ENCODE measurements at places on chromosomes 1 and 21.

- DNase-seq: no peak
Observed at GRCh38 chr1:227891223-227891954, 56.3 kb downstream of the WNT9A start.

DNA sequence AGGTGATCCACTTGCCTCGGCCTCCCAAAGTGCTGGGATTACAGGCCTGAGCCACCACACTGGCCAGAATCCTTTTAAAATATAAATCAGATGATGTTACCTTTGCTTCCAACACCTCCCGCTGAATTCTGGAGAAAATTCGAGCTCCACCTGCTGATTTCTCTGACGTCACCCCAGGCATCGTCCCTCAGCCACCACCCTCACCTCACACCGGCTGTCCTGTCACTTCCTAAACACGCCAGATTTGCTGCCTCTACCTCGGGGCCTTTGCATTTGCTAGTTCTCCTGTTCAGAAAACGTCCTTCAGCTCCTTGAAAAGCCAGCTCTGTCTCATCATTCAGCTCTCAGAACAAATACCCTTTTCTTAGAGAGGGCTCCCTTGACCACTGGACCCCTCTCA, 57.9 kb downstream of the FBXO2 start:
- DNase-seq: no peak

DNA sequence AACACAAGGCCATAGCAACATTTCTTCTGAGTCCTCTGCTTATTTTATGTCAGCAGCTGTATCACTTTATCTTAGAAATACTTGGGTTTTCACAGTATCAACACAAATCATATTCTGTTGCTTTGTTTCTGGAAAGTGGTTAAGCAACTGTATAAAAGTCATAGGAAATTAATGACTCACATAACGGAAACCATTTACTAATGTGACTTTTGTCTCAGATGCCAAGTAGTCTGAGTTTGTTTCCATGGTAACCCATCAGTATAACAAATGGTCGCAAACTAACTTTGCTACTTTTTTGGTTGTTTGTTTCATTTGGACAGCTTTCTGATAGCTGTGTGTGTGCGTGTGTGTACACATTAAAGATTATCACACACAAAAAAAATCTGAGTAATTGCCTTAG, 31.1 kb downstream of the EEIG2 start:
- DNase-seq: no peak

- DNase-seq: no peak
Observed at GRCh38 chr1:63821091-63822005, 47.5 kb downstream of the ROR1 start.

GRCh38 chr1:156551869-156552268, 20.5 kb downstream of the IQGAP3 start:
- DNase-seq: no peak

DNA sequence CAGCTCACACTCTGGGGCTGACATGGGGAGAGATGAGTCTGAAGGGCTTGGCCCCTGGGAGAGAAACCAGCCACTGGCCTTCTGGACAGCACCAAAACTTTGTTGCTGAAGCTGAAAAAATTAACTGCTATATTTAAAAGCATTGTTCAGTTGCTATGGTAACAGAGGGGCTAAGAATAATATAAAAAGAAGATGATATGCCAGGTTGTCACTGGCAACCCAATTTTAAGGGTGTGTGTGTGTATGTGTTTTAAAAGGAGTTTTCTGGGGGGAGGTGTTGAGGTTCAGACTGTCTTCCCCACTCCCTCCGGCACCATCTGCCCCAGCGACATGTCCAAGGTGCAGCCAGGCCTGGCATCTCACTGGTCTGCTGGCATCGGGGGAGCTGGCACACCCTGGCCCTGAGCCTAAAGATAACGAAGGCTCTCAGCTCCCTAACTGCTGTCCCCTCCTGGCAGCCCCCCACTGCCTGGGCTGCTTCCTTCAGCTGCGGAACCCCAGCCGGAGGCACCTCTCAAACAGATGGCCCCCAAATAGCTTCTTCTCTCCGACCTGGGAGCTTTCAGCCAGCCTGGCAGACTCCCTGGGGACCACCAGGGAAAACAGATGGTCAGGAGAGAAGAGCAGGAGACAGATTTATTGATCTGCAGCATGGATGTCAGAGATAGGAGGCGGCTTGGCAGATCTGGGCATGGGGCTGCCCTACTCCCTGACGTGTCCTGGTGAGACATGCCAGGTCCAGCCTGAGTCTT, 203.9 kb downstream of the HIVEP3 start:
- no peak for DNase-seq

- no peak for DNase-seq
Observed at GRCh38 chr1:174165471-174166137, 6.3 kb downstream of the RABGAP1L start.

GRCh38 chr1:162541619-162542141, 19.8 kb upstream of the UAP1 start:
- DNase-seq: no peak

DNA sequence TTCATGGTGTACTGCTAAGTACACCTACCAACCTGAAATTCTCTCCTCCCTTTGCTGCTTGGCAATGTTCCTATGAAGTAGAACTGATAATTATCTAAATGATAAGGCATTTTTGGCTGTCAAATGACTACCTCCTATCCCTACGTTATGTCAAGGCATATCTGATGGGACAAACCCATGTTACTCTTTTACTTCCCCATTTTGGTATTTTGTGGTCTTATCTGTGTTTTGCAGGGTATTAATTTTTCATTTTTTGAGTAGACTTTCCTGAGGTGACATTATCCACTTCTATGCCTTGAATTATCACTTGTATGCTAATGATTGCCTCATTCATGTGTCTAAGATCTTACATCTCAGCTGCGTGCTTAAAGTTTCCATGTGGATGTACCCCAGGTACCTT, 499.6 kb upstream of the B3GALT2 start:
- no peak for DNase-seq

DNA sequence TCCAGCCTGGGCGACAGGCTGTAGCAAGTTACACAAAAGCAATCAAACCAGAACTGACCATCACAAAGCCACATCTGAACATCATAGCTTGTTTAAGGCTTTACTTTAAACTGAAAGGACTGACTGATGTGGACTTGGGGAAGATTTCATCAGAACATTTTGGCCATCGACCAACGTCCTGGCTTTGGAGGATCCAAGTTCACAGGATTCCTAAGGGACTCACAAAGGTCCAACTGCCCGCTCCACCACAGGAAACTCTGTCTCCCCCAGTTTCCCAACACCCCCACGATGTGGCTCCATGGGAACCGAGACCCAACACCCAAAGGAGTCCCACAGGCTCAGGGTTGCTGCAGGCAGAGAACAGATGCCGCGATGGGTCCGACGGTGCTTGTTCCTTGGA, 9.3 kb downstream of the SSU72 start:
- DNase-seq: no peak

DNA sequence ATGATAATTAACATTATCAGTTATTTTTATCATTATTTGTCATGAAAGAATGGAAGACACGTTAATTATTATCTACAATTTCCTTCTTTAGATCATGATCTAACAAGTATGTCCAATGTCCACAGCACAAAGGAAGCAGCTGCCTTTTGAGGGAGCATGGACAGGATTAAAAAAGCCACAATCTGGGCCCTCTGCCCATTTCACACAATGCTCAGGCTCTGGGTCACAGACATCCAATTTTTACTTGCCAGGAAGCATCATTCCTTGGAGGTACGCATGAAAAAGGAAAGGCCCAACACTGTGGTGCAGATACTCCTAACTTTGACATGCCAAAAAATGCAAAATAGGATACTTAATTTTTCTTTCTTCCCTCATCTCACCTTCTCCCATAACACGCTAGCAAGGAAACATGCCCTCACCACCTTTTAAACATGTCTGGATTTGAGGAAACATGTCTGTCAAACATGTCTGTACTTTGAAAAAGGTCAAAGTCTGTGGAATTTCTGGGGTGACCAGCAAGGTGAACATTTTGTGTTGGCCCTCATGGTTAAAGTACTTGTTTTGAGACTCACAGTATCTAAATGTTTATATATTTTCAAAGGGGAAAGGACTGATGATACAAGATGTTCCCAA, 40.0 kb downstream of the GADD45A start:
- DNase-seq: no peak

GRCh38 chr1:65425006-65425405, 4.5 kb downstream of the LEPR start:
- DNase-seq: no peak

DNA sequence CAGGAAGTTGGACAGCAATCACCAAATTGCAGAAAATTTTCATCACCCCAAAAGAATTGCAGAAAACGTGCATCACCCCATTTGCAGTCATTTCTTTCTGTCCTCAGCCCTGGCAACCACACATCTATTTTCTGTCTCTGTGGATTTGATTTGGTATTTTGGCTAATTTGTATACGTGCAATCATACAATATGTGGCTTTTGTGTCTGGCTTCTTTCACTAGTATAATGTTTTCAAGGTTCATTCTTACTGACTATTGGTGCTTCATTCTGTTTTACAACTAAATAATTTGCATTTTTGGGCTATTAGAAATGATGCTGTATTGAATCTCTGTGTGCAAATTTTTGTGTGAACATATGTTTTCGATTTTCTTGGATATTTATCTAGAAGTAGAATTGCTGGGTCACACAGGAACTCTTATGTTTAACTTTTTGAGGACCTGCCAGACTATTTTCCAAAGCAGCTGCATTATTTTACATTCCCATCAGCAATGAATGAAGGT, 24.8 kb upstream of the PRDM2 start:
- DNase-seq: no peak

- DNase-seq: no peak
Observed at GRCh38 chr1:62407398-62408009, 29.3 kb upstream of the USP1 start.

DNA sequence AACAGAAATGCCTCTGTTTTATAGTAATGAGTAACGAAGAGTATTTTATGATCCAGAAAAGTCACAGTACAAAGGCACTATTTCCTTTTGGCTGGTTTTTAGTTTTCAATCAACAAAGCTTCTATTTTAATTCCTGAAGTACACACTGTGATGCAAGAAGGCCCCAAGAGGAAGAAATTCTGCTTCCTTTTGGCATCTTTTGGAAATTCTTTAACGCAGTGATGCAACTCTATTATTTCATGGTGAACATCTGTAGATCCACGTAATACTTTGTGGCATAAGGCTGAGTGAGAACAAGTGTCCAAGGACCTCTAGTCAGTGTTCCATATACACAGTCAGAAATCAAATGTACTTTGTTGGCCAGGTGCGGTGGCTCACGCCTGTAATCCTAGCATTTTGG, 137.5 kb downstream of the TGFB2 start:
- DNase-seq: no peak

DNA sequence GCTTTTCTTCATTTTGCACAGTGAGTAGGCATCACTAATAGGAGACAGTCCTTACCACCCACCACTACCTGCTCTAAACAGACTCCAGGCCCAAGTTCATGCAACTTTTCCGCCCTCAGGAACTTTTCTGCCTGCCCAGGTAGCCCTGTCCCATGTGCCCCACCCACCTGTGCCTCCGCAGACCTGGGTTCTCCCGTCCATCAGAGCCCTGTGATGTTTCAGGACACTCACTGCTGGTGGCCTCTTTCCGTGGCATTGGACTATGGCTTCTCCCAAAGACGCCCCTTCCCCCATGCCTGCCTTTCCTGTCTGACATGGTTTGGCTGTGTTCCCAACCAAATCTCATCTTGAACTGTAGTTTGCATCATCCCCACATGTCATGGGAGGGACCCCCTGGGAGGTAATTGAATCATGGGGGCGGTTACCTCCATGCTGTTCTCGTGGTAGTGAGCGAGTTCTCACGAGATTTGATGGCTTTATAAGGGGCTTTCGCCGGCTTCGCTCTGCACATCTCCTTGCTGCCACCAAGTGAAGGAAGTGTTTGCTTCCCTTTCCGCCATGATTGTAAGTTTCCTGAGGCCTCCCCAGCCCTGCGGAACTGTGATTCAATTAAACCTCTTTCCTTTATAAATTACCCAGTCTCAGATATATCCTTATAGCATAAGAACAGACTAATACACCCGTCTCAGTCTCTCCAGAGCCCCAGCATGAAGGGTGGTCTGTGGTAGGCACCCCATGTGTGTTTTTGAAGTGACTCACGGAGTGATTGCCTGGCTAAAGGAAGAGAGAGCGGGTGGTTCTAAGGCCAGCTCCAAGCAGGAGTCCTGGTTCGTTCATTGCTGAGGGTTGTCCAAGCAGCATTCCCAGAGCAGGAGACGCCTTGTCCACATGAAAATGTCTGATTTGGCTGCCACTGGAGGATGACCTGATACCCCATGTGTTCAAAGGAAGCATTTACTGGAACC, 86.0 kb upstream of the ZBTB40 start:
- no peak for DNase-seq

DNA sequence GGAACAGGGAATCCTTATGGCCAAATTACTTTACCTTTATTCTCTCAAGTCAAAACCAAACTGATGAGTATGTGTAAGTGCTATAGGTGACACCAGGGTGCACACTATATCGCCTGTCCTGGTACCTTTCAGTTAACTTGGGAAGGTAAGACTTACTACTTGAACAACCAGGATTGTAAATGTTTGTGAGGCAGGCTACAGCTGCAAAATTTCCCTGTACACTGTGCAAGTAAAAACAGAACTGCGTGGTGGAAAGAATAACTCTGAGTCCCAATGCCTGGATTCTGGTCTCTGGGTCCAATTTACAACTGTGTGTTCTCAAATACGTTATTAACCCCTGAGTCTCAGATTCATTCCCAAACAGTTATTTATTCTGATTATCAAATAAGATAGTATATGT, 73.5 kb downstream of the TENT5C start:
- no peak for DNase-seq

- no peak for DNase-seq
Observed at GRCh38 chr1:115135681-115136080, 46.4 kb upstream of the TSPAN2 start.

DNA sequence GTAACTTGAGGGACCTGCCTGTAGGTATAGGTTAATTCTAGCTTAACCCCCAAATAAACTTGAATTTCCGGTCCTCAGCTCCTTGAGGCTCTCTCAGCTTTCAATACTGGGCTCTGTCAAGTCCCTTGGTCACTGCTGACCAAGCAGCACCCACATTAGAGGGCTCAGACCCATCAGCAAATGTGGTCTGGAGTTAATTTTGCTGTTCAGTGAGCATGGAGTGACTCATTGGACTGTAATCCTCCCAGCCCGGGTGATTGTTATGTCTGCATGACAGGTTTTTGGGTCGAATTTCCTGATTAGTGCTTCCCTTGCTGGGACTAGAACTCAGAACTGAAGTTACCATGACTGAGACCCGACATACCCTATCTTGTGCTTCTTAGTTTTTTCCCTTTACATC, 130.6 kb downstream of the URB2 start:
- DNase-seq: no peak

DNA sequence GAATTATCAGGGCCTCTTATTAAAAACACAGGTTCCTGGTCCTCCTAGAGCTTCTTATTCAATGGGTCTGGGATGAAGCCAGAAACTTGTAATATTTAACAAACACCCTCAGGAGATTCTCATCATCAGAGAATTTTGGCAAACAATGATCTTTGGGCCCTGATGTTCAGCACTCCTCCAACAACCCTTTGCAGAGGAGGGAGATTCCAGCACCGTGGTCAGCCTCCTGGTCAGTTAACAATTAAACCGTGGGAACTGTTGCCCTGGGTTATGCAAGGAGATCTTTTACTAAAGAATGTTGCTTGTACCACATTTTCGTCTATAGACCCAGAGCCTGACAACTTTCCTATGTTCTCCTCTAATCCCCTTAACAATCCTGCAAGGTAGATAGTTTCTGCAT, 294.4 kb downstream of the PLPP3 start:
- no peak for DNase-seq

Data from natural killer cell treated with Interleukin-12 subunit alpha and Interleukin-12 subunit beta and Interleukin-15 and Interleukin-18, amount 100 ng/mL, for 72 hours (primary cell).